Myocyte (in vitro differentiated cells): ENCODE measurements at places on chromosomes 3 and 15. TPM values are rescaled to one million over a fixed set of nuclear protein-coding genes. Genes with fewer than 3 reads are reported as not detected.

GRCh38 chr15:53525894-53526293, 233.6 kb downstream of the WDR72 start:
- no peak for DNase-seq

MORC1 gene
- not detected in 2 replicates for total RNA-seq

- no peak for DNase-seq
These were observed 3.6 kb downstream of the CHDH start for GRCh38 chr3:53842436-53843194.

SUCNR1 gene
- total RNA-seq, result not detected in 2 replicates

DNA sequence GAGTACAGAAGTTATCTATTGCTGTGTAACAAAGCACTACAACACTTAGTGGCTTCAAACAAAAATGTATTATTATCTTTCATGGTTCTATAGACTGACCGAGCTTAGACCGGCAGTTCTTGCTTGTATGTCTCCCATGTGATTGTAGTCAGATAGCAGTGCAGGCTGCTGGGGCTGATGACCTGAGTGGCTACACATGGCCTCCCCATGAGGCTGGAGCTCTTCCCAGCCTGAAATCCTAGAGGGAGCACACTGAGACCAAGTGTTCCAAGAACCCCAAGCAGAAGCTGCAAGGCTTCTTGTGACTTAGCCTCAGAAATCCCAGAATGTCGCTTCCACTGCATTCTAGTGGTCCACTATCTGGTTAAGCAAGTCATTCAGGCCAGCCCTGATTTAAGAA, 141.2 kb upstream of the TLE3 start:
- no peak for DNase-seq

DNA sequence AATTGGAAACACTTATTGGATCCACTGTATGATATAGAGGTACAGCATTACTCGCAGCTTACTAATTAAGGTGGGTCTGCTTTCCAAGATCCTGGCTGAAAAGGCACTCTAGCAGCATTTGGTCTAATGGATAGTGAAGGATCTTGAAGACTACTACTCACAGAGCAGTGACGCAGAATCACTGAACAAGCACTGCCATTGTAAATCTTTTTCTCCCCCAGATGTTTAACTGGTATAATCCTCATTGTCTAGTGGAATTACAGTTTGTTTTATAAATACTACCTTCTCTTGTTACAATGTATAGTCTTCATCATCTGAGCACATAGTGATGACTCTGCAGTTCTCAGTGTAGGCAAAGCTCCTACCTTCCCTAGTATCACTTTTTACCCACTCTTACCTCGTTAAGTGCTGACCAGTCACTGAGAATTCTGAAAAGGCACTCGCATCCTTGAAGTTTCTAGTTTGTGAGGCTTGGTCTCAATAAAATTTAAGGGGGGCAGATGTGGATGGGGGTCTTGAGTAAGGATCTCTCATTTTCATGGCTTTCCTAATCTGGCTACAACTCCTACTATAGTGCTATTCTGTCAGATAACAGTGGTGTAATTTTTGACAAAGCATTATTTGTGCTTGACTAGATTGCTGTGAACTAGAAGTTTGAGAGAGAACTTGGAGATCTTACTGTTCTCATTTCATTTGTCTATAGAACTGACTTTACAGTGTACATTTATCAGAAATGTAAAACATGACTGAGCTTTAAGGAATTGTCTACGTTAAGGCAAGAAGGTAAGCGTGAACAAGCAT, 23.2 kb downstream of the MAPK6 start:
- no peak for DNase-seq

- DNase-seq, result no peak
These were observed 105.4 kb downstream of the CACNA1D start for GRCh38 chr3:53599771-53600170.

- DNase-seq, result no peak
These were observed 91.2 kb downstream of the SLC25A26 start for GRCh38 chr3:66312039-66312438.

DNA sequence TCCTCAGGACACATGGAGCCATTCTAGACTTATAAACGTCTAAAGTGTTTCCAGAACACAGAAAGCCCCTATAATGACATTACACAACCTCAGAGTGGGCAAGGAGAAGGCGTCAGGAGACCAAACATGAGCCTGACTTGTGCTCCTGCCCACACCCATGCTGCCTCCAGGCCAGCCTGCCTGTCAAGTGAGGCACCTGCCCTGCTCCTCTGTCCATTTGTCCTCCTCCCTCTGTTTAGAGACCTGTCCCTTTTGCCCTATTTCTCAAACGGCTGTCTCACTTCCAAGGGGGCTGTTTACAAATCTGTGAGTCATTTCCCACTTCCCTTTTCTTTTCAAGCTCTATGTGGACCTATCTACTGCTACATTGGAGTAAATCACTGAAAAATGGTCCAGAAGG, 21.0 kb downstream of the ZDHHC3 start:
- DNase-seq, result peak; percentile 39

- DNase-seq, result peak; percentile 3
These were observed 105.9 kb upstream of the NEDD4 start for GRCh38 chr15:56099311-56099710.

GRCh38 chr15:89964232-89964954, 36.7 kb upstream of the ZNF710 start:
- DNase-seq, result no peak

- peak; percentile 54 for DNase-seq
These were observed 22.8 kb downstream of the EFCC1 start for GRCh38 chr3:129023909-129024308.

SCN11A gene
- total RNA-seq, result not detected in 2 replicates

DNA sequence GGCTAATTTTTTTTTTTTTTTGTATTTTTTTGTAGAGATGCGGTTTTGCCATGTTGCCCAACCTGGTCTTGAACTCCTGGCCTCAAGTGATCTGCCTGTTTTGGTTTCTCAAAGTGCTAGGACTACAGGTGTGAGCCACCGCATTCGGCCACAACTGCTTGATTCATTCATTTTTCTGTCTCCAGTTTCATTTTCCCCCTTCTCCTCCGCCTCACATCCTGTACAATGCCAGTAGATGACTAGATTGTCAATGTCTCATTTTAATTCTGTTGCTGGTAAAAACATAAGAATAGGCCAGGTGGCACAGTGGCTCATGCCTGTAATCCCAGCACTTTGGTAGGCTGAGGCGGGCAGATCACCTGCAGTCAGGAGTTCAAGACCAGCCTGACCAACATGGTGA, 12.0 kb upstream of the ZNF592 start:
- no peak for DNase-seq

SLCO2A1 gene
- under 0.01 TPM in 1 of 2 replicates, not detected in the other for total RNA-seq

FBXL22 gene
- 26.5 and 39.5 TPM in 2 replicates for total RNA-seq

- DNase-seq, result no peak
These were observed 317.4 kb downstream of the PLOD2 start for GRCh38 chr3:145843561-145843960.

GRCh38 chr3:11283139-11283475, 10.9 kb downstream of the ATG7 start:
- no peak for DNase-seq

DNA sequence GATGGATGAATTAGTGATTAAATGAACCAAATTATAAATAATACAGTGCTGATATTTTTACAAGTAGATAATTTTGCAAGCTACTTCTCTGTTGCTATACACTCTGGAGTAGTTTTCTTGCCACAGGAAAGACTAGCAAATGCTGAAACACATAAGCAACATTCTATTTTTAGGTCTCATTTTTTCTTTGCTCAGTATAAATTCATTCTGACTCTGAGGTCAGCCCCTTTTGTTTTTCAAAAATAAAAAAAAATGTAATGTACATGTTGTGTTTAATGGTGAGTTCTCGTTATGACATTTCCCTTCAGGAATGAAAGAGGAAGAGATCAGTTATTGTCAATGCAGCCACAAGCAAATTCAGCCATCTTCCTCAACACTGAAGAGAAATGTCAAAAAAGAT, 24.9 kb downstream of the GJD2 start:
- no peak for DNase-seq

DNA sequence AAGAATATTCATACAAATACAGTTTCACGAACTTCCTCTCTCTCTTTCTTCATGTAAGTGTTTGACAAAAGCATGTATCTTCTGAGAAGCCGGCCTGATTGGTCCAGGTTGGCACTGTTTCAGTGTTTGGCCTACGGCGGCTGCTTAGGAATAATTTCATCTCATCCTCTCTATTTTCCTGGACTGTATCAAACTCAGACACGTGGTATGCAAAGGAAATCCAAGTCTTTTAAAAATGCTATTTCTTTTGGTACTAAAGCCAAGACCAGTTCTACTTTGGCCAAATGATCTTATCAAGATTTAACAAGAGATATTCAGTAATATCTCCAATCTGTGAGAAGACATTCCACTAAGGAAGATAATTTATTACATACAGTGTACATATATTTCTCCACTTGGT, 152.8 kb downstream of the TIGIT start:
- no peak for DNase-seq

DNA sequence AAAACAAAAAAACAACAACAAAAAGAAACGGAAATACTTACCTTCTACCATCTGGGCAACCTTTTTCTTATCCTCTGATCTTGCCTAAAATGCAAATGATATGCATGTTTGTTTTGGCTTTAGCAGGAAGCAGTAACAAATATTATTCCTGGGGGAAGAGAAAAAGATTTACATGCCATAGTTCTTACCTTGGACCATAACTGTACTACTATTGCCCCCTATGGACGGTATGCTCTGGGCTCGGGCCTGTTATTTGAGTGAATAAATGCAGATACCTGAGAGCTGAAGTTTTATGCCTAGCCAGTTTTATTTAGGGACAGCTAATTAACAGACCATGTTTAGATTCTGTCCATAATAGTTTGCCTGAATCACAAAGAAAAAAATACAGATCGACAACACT, 12.6 kb upstream of the STARD5 start:
- no peak for DNase-seq

DNA sequence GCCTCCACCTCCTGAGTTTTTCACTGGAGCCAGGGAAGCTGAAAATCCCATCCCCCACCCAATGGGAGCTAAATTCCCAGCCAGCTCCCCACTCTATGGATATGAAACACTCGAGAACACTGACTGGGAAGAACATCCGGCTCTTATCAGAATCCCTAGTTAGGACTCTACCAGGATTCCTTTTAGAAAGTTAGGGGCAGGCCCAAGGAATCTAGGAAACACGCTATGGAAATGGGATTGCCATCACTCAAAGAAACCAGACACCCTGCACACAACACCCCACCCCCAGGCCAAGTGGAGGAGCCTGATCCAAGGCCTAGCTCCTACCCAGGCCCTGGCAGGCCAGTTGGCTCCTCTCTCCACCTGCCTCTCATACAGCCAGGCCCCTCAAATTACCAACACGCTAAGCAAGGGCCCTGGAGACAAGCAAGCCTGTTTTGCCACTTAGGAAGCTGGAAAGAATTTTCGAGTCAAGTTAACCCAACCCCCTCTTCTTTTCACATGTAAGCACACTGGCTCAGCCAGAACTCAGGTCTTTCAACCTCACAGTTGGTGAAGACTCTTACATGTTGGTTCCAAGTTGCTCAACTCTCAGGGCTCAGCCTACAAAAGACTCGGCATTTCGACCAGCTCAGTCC, 75.5 kb downstream of the RBPMS2 start:
- peak; percentile 89 for DNase-seq

- peak; percentile 55 for DNase-seq
These were observed 4.1 kb upstream of the COX17 start for GRCh38 chr3:119681279-119681678.

DNA sequence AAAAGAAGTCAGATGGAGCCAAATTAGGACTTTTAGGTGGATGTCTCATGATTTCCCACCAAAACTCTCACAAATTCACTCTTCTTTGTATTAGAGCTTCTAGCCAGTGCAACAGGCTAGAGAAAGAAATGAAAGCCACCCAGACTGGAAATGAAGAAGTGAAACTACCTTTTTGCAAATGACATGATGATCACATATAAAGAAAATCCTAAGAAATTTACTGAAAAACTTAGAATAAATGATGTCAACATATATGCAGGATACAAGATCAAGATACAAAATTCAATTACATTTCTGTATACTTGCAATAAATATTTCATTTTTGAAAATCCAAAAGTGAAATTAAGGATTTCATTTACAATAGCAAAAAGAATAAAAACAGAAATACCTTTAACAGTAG, 110.8 kb downstream of the LRIG1 start:
- no peak for DNase-seq

PGBD4 gene
- 3.5 and 3.6 TPM in 2 replicates for total RNA-seq

FRMD5 gene
- 2.2 TPM in 2 replicates for total RNA-seq

MELTF gene
- 3.1 and 3.7 TPM in 2 replicates for total RNA-seq

DNA sequence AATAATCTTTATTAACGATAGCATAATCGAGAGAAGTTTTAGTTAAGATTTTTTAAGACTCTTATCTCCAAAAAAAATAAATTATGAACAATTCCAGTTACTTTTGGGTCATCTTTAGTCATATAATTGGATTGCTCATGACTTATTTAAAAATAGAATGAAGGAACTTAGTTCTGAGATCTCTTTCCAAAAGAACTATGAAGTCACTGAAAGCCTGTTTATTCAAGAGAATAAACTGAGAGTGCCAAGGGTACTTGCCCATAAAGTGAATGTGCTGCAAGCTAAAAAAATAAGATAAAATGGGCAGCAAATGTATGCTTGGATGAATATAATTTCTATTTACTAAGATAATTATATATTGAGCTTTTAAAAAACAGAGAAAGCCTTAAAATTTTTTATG, 176.5 kb upstream of the PLSCR5 start:
- no peak for DNase-seq

DNA sequence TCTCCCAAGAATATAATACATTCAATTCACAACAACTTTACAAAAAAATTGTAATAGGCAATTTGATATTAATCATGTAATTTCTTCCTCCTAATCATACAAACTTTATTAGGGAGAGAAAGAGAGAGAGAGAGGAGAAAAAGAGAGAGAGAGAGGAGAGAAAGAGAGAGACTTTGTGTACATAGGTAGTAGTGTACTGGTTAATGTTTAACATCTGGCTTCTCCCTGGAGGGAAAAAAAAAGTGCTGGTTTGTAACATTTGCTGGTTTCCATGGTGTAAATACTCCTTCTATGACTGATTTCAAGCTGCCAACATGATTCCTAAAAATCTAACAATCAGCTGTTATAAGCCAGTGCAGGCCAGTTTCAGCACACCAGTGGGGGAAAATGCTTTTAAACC, 98.0 kb upstream of the ARHGEF26 start:
- DNase-seq, result no peak

GRCh38 chr15:29382862-29383261, 113.2 kb upstream of the NSMCE3 start:
- no peak for DNase-seq
